ENCODE measurements at places on chromosomes 3 and 15. TPM values are rescaled to one million over a fixed set of nuclear protein-coding genes. Genes with fewer than 3 reads are reported as not detected.

TTC21A gene
- polyA plus RNA-seq: 15.9 TPM

ZNF660 gene
- 11.1 TPM for polyA plus RNA-seq

CLEC3B gene
- 76.6 TPM for polyA plus RNA-seq

DNA sequence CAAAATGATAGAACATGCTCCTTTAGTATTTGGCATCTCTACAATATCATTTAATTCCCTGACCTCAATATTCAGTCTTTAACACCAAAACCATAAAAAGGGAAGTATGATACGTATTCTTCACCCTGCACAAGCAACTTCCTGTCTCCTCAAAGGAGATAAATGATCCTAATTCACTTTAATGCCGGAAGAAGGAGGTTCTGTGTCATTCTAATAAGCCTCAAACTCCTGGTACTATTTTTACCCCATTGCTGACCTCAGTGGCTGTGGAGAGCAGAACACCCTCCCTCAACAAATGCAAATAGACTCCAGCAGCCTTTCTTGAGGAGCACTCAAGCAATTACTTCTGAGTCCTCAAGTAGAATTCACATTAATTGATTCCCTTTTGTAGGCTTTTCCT, 173.3 kb downstream of the TMEM108 start:
- no peak for DNase-seq

GRCh38 chr3:32847528-32847927, 29.7 kb downstream of the TRIM71 start:
- DNase-seq: no peak

DNA sequence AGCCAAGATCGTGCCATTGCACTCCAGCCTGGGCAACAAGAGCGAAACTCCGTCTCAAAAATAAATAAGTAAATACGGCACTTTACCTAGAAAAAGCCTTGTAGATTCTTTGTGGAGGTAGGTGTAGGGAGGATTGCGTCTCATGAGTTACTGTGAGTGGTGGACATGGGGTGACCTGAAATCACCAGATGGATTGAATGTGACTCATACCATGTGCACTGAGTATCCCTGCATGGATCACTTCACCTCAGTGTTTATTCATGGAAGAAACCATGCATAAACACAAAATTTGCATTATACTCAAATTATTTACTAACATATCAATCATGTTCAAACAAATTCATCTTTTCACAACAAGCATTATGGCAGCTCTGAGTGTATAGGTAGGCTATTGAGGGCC, 55.9 kb downstream of the MRPS25 start:
- no peak for DNase-seq

DNA sequence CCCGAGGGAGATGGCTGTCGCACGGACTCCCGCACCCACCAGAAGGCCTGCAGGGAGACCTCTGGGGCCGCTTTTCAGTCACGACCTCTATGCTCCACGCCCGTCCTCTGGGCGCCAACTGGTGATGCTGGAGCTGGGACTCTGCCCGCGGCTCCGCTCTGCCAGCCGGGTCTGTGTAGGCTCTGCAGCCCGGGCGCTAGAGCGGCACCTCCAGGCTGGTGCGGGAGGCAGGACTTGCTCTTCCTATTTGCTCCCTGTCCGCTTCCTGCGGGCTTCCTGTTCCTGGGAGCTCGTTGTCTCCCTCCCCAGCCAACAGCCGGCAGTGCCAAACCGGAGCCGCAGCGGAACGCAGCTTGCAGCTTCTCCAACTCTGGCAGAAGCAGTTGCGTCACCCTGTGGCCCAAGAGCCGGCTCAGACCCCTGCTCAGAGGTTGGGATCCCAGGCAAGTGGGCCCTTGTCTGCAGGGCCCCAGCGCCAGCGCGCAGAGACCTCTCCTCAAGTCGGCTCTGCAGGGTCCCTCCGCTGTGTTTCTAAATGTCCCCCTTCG, 285.9 kb downstream of the XXYLT1 start:
- DNase-seq: peak; percentile 14
